ENCODE measurements at places on chromosomes 6 and 20.

DNA sequence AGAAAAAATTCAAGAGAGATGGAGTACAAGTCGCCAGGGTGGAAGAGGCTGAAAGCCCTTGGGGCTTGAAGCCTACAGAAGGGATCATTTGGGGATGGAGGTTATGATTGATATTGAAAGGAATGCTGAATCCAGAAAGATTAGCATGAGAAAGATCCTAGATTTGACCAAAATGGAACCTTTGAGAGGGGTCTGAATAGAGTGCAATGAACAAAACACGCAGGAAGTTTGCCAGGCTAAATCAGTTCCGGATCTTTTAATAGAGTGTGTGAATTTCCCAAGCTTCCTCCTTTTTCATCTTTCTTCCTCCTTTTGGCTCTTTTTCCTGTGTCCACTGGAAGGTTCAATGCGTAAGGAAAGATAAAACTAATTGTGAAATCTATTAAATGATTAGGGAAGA lies 15.3 kb downstream of the IPCEF1 start:
- no peak for DNase-seq

DNA sequence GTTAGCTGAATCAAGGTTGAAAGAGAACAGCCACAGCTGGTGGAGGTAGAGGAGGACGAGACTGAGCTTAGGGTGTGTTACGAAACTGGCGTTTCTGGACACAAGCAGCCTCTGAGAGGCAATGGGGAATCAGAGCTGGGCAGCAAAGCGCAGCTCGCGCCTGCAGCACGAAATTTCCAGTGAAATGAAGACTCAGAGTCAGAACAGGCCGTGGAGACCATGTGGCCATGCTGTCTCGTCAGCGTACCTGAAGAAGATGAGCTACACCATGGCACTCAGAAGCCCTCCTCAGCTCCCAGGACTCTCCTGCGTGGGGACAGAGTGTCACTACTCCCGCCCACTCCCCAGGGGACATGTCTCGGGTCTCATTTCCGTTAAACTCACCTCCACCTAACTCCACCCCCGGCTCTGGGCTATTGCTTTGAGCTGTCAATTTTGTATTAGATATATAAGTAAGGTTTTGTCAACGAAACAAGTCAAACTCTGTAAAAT lies 256.9 kb downstream of the ERMARD start:
- no peak for DNase-seq

GRCh38 chr6:155485756-155486155 lies 30.1 kb upstream of the NOX3 start:
- DNase-seq = no peak

GRCh38 chr6:1713016-1713600 lies 103.4 kb downstream of the FOXC1 start:
- no peak for DNase-seq

GRCh38 chr6:138957903-138958302 lies 30.1 kb downstream of the REPS1 start:
- DNase-seq = no peak

DNA sequence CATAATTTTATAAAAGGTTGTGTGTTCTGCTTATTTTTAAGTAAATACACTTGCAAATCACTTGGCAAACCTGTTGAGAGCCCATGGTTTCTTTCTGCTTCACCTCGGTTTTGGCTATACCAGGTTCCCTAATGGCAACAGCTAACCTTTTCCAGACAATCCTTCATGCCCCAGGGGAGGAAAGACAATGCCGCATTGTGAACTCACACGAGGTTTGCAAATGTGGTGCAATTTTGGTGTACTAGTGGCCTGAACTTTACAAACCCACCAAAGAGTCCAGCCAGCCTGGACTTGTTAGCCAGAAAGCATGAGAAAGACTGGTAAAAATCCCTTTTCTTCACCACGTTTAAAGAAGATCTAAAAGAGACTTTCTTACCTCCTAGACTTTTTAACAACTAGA lies 84.8 kb upstream of the SOX4 start:
- DNase-seq = no peak

- no peak for DNase-seq
Observed at GRCh38 chr6:131960371-131961133, 9.4 kb upstream of the CCN2 start.

DNA sequence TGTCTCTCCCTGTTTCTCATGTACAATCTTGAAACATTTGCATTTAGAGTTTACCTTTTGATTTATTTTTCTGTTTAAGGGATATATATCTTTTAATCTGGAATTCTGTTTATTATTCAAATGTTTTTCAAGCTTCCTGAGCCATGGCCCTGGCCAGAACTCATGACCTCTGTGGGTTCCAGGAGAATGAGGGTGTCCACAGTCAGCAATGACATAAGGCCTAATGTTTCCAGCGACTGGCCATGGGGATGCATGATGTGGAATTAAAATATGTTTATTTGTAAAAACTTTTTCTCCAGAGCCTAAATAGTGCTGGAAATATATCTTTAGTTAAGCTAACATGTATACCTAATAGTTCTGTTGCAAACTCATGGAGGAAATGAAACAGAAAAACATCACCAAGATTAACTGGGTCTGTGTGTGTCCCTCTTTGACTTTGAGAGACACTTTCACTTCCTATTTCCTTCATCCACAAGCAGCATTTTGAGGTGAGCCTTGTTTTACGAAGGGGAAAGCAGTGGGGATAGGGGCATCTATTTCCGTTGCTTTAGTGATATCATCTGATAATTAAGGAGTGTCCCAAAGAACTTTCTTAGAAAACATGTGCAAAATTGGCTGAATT lies 87.6 kb downstream of the SMOC2 start:
- no peak for DNase-seq

- no peak for DNase-seq
Observed at GRCh38 chr20:10576411-10577090, 97.2 kb downstream of the JAG1 start.

DNA sequence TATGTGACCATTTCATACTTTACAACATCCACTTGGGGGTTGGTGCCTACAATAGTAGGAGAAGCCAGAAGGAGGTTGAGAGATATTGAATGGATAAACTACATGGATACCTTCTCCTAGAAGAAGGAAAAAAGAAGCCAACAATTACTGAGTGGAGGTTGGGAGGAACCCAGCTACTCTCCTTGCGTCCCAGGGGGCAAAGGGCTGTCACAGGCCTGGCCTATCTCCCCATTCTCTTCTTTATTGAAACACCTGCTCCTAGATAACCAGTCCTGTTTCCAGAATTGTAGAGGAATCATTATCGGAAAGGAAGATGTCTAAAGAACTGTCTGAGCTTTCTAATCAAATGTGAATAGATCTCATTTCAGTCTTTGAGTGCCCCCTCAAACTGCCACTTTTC lies 115.1 kb downstream of the MAP7 start:
- DNase-seq = no peak

- DNase-seq = no peak
Observed at GRCh38 chr6:124812067-124812466, 150.2 kb upstream of the RNF217 start.

- DNase-seq = no peak
Observed at GRCh38 chr6:142322066-142322465, 20.3 kb downstream of the ADGRG6 start.

DNA sequence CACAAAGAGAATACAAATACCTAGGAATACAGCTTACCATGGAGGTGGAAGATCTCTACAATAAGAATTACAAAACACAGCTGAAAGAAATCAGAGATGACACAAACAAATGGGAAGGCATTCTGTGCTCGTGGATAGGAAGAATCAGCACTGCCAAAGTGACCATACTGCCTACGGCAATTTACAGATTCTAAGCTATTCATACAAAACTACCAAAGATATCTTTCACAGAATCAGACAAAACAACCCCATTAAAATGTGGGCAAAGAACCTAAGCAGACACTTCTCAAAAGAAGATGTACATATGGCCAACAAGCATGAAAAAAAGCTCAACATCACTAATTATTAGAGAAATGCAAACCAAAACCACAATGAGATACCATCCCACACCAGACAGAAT lies 133.2 kb upstream of the SSTR4 start:
- DNase-seq = no peak

- no peak for DNase-seq
Observed at GRCh38 chr20:46206992-46207549, 89.0 kb downstream of the CD40 start.

GRCh38 chr6:31899215-31899614 lies 1.7 kb upstream of the EHMT2 start:
- DNase-seq = no peak

GRCh38 chr6:47701363-47701762 lies 3.0 kb downstream of the ADGRF4 start:
- DNase-seq = peak; percentile 38

GRCh38 chr6:160791981-160792418 lies 90.0 kb downstream of the PLG start:
- no peak for DNase-seq

- no peak for DNase-seq
Observed at GRCh38 chr6:106281661-106282060, 43.9 kb downstream of the ATG5 start.

Measured in GM13976 (cell line).